Stimulated activated CD4-positive, alpha-beta T cell treated with anti-CD3 and anti-CD28 coated beads, TNF-alpha, amount 100 ng/mL, for 48 hours (primary cell): ENCODE measurements at places on chromosomes 13 and 19.

DNA sequence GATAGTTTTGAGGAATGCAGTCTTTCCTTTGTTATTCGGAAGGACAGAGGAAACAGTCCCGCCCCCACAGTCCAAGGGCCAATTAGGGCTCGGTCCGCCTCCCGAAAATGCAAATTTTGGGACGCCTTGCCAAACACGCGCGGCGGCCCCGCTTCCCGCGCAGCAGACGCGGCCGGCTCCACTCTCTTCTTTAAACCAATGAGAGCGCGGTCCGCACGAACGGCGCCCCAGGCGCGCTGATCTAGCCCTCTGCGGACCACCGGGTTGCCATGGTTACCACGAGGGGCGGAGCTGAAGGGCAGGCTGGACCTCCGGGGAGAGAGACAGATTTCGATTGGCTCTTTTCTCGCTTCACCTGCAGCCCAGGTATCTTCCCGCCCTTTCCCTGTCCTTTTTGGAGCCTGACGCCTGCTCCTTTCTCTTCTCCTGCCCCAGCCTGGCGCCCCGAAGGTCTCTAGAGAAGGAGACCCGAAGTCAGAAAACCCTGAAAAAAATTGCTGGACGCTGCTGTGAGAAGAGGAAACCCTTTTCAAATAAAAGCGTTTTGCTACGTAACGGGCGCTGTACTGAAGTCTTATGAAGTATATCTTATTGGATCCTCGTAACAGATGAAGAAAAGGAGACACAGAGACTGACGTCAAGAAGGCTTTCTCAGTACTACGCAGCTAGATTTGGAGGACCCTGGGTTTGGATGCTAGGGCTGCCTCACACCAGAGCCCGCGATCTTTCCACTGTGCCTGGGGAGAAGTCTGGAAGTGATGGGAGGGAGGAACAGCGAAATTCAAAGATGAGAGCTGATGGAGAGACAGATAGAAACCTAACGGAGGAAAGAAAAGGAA lies 2.0 kb downstream of the PTH2 start:
- peak; percentile 46 for DNase-seq

- no peak for DNase-seq
Measured at GRCh38 chr13:34164582-34164981, 346.6 kb downstream of the RFC3 start.

DNA sequence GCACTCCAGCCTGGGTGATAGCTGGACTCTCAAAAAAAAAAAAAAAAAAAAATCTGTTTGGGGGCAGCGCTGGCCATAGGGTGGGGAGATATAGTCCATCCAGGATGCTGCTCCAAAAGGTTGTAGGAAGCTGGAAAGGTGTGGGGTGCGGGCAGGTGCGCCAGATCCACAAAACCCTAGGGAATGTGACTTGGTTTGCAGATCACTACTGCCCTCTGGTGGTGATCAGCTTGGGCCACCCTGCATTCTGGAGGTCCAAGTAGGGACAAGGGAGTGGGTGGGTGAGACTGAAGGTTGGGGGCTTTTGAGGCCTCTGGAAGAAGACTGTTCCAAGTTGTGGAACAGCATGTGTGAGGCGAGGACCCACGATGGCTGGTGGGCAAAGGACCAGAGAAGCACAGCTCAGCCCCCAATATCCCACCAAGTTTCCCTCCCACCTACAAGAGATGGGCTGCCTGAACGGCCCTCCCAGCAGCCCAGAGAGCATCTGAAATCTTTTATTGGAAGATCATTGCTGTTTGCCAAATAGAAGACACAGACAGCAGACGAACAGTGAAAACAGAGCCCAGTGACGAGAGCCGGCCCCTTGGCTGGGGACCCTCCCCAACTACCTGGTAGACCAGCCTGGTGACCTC lies 10.4 kb upstream of the TYK2 start:
- peak; percentile 53 for DNase-seq

DNA sequence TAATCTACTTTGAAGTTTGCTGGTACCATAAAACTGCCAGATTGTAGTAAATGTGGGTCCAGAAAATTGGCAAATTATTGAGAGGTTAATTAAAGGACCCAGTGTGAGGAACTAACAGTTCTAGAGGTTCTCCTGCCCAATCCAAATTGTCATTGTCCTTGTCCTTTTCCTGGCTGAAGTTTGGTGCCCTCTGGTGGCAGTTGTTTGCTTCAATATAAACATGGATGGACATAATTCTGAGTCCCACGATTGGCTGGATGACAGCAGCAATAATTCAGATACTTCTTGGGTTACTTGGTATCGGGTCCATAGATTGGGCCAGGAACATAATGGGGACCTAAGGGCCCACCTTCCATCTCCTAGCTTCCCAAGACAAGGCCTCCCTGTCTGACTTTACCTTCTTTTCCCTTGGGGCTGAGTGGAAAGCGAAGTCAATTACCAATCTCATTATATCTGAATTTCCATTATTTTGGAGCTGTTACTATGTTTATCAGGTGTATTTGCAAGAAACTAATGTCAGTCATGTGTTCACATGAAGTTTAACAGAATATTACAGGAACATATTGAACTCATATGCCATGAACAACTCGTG lies 33.8 kb upstream of the GARRE1 start:
- DNase-seq: peak; percentile 14

DNA sequence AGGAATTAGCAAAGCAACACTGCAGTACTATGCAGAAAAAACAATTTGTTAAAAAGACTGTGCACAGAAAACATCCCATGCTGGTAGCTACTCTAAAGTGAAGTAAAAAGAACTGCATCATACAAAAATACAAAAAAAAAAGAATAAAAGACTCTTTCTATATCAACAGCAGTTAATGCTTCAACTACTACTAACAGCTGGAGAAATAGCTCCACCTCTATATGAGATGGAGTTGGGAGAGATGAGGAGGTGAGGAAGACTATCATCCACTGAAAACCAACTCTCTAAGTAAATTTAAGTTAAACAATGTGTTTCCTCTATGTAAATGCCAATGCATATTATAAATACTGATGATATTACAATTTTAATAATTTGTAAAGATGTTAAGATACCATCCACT lies 1.8 kb downstream of the ZC3H13 start:
- DNase-seq: no peak

- DNase-seq: no peak
Measured at GRCh38 chr19:45716359-45717130, 14.2 kb downstream of the FBXO46 start.

DNA sequence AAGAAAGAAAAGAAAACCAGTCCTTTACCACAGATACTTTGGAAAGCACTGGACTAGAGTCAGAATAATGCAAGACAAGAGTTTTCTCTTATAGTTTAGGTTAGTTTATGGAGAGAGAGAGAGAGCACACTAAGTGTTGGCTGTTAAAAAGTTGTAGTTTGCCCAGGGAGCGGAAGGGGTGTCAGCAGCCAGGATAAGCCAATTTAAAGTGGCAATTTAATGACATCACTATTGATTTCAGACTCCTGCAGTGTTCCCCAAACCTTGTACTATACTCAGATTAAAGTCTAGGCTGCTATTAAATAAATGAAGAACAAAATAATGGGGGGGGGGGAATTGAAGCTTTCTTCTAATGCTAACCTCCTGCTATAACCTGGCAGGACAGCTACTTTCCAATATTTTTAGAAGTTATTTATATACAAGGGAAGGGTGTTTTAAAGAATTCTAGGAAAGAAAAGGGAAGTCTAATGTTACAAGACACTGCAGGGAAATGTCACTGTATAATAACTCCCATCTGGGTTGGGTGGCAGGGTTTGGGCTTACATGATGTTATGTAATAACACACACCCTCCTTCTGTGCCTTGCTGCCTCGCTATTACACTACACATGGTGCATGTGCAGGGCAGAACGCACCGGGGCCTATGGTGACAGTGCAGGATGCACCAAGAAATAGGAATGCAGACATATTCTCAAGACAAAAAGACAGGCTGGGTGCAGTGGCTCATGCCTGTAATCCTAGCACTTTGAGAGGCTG lies 19.9 kb downstream of the TPT1 start:
- no peak for DNase-seq

DNA sequence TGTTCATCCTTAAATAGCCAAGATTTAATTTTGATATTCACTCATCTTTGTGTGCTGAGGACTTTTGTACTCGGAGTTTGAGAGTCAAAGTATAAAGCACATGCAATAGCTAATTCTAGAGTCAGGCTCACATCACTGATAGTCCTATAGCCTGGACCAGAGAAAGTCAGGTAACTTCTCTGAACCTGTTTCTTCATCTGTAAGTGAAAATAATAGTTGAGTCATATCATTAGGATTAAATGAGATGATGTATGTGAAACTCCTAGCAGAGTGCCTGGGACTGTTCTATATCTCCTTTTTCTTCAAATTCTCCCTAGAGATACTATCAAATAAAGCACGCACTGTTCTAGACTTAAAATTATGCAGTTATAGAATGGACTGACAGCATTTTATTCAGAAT lies 9.0 kb downstream of the CHAMP1 start:
- DNase-seq: no peak

GRCh38 chr13:79781829-79782540 lies 301.0 kb downstream of the NDFIP2 start:
- no peak for DNase-seq

DNA sequence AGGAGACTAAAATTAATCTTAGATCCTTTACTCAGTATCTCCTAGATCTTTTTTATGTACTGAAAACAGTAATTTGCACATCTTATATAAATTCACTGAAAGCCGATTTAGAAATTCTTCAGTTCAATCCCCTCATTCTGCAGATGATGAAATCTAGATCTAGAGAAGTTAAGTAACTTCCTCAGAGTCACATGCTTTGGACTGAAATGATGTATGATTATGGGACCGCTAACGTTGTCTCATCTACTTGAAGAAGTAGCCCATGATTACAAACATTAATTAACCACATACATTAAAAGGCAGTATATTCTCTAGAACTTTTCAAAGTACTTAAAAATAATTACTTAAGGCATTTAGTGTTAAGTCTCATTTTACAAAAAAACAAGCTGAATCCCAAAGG lies 37.8 kb downstream of the ELF1 start:
- no peak for DNase-seq

GRCh38 chr19:33064458-33064791 lies 263 bp downstream of the RHPN2 start:
- DNase-seq: no peak

DNA sequence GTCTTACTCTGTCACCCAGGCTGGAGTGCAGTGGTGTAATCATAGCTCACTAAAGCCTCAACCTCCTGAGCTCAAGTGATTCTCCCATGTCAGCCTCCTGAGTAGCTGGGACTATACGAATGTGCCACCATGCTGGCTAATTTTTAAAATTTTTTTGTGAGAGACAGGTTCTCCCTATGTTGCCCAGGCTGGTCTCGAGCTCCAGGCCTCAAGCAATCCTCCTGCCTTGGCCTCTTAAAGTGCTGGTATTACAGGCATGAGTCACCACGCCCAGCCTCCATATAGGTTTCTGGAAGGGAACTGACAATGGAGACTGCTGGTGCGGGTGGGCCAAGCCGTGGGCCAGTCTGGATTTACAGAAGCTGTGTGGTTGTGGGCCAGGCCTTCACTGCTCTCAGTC lies 189.2 kb downstream of the URI1 start:
- no peak for DNase-seq

GRCh38 chr19:53910170-53910518 lies 1.1 kb downstream of the CACNG7 start:
- DNase-seq: no peak

- no peak for DNase-seq
Measured at GRCh38 chr19:39057615-39058014, 25.3 kb upstream of the FBXO27 start.

- DNase-seq: no peak
Measured at GRCh38 chr19:3353493-3353892, 12.9 kb upstream of the NFIC start.

DNA sequence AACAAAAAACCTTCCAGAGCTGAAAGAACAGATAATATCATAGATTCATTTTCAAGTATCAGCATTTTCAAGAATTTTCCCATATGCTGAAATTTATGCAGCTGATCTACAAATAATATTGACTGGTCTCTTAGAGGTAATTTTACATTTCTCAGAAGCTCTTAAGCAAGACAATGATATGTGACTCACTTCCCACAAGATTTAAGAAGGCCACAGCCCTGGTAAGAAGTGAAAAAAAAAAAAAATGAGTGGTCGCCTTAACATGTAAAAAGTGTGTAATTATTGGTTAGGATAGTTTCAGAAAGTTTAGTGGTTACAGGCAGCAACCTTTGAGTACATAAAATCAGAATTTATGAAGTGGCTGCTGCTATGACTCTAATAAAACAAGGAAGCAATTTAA lies 54.5 kb downstream of the NUFIP1 start:
- DNase-seq: no peak

DNA sequence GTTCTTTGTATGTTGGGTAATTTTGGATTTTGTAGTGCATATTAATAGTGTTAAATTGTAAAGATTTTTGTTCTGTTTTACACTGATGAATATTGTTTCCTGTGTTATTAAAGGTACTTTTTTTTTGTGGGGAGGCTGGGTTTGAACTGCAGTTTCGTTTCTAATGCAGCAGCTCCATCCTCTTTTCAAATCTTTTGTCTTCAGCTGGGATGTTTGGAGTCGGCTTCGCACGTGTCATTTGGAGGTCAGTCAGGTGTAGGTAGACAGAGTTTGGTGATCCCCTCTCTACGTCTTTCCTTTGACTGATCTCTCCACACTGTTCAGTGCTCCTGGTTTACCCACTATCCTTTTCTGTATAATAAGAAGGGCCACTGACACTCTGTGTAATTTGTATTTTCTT lies 30.3 kb downstream of the TDRD3 start:
- no peak for DNase-seq

GRCh38 chr19:29324291-29324680 lies 111.3 kb upstream of the UQCRFS1 start:
- no peak for DNase-seq

GRCh38 chr13:82772816-82773215 lies 1109.5 kb downstream of the SLITRK1 start:
- no peak for DNase-seq

DNA sequence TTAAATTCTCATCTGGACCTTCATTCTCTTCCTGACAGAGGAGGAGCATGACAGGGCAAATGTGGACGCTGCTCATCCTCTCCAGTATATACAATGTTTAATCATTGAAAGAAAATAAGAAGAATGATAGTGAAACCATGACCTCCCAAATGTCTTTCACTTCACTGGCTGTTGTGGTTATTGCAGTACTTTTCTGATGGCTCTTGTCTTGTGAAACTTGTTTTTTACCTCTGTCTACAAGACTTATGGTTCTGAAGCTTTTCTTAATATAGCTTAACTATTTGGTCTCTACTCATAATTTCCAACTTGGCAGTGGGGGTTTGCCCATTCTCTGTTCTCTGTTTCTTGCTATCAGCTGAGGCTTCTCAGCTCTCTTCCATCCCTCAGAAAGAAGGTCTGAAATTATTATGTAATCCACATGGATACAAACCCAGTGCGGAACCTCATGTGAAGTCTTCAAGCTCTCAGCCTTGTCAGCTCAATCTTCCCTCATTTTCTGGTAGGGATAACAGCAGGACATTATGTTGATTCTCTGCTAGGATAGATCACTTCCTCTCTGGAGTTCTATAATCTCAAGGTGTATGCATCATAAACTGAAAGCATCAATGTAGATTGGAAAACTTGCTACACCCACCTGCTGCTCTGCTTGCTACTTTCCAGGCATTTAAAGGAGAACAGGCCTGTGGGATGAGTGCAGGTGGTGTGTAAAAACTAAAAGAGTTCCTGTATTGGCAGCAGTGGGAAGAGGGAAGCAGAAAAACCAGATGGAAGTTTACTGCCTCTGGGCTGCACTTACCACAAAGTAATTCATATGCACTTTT lies 250.3 kb upstream of the HTR2A start:
- no peak for DNase-seq
